ENCODE measurements at places on chromosomes 6 and 20.

DNA sequence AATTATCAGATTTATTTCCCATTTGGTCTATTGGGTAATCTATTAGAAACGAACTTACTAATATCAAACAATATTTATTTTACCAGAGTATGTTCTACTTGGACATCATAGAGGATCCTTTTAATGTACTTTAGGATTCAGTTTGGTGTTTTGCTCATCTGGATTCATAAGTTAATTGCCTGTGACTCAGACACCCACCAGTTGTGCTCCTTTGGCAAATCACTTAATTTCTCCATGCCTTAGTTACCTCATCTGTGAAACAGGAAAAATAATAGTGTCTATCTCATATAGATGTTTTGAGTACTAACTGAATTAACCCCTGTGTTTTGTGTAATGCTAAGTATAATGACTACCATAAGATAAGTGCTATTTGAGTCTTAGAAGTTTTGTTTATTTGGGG is 292.1 kb downstream of the LAMA2 start:
- DNase-seq: no peak

DNA sequence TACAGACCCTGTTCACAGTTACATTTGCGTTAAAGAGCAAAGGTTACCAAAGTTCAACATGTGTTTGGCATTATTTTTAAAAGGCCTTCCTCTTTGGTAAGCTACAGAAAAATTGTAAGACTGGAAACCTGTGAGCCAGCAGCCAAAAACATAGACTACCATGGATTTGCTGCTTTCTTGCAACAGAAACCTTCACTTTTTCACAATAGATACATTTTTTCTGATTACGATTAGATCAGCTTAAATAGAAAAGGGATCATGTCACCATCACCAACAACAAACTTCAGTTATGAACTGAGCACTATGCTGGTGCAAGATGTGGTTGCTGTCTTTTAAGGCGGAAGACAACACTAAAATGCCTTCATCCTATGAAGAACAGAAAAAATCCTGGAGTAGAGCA is 112.3 kb upstream of the MARCKS start:
- no peak for DNase-seq

DNA sequence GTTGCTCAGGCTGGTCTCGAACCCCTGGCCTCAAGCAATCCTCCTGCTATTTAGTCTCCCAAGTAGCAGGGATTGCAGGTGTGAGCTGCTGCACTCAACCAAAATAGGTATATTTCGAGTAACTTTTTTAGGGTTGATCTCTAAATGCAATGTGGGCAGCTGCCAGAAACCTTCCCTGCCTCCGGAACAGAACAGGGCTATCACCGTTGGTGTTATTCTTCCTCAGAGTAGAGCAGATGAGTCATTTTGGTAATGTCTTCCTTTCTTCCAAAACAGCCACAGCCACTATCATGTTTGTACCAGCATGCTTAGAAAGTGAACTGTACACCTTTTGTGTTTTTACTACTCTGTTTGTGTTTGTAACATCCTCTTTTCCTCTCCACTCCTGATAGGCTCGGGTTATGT is 44.1 kb downstream of the SNX9 start:
- no peak for DNase-seq

DNA sequence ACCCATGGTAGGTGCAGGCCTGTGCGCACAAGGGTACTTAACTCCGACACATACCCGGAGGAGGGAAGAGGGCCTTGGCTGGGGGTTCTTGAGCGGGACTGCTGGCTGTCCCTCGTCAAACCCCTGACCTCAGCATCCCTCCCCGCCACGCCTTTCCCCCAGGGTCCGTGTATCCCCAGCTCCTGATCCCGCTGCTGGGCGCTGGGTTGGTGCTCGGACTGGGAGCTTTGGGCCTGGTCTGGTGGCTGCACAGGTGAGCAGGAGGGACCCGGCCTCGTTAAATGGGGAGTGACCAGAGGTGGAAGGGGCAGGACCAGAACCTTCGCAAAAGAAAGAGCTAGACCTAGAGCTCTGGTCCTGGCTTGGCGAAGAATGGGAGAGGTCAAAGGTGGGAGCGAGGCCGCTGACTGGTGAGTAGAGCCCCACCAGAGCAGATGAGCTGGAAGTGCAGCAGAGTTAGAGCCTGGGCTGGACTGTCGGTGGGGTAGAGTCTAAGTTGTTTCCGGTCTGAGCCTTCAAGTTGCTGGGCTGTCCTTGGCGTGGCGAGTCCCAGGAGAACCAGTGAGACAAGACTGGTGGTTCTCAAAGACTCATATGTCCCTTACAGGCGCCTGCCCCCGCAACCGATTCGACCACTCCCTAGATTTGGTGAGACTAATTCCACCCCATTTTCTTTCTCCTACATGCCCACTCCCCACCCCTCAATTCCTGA is 963 bp downstream of the MPIG6B start:
- DNase-seq: no peak

DNA sequence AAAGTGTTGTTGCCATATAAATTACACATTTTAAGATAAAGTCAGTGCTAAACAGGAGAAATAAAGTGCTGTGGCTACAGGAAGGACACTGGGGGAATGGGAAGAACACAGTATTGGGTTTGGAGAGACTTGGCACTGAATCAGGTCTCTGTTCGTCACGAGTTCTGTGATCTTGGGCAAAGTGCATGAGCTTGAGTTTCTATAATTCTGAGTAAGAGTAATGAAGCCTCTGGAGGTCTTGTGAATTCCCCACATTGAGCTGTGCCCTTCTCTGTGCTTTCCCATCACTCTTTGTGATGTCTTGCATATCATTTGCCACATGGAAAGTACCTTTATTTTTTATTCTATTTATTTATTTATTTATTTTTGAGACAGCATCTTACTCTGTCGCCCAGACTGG is 16.8 kb upstream of the EEF1A1 start:
- DNase-seq: no peak

GRCh38 chr20:62117658-62118057 is 4.6 kb upstream of the LSM14B start:
- no peak for DNase-seq

GRCh38 chr6:127792616-127793015 is 108.2 kb downstream of the THEMIS start:
- DNase-seq: no peak

DNA sequence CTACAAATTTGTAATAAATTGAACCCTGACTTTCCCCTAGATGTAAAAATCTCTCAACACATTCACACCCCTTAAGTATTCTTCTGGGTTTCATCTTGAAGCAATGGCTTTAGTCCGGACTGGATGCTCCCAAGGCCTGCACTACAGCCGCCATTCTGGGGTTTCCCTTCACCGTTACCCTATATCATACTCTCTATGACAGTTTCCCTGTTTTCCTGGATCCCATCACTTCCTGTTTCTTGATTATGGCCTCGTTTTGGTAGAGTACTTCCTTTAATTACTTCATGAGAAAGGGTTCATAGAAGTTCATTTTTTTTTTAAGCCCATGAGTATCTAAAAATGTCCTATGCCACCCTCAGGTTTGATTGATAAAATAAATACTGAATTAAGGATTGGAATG is 11.7 kb downstream of the FIG4 start:
- DNase-seq: no peak

- DNase-seq: peak; percentile 63
These were observed 121.7 kb upstream of the SLC2A12 start for GRCh38 chr6:134173936-134174671.
